ENCODE measurements at places on chromosomes 4 and X.

GRCh38 chr4:102466298-102466697, 34.9 kb upstream of the NFKB1 start:
- no peak for DNase-seq

DNA sequence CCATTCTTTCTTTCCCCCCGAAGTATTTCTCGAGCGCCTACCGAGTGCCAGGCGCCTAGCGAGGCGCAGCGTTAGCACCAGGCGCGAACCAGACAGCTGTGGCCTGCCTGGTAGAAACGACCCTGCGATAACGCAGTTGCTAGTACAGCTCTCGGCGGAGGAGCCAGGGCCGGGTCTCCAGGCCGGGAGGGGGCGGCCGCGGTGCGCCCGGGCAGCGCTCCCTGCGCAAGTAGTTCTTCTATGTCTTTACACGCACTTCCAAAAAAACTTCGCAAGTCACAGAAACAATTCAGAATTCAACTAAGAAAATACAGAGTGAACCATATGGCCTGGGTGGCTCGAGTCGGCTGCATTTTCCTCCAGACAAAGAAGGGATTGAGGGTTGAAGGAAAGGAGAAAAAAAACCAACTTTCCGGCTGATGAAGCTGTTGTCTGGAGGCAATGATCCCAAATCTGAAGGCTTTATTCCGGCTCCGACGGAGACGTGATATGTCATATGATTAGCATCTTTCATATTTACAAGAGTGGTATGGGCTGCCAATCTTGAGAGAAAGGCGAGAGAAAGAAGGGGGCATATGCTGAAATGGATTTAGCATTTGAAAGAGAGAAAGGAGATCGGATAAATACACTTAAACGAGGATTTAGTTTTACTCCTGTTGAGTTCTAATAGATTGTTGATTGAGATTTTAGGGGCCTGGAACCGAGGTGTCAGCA, 7.2 kb upstream of the NEUROG2 start:
- no peak for DNase-seq

GRCh38 chr4:33980361-33980760, 2264.0 kb downstream of the ARAP2 start:
- DNase-seq: no peak

DNA sequence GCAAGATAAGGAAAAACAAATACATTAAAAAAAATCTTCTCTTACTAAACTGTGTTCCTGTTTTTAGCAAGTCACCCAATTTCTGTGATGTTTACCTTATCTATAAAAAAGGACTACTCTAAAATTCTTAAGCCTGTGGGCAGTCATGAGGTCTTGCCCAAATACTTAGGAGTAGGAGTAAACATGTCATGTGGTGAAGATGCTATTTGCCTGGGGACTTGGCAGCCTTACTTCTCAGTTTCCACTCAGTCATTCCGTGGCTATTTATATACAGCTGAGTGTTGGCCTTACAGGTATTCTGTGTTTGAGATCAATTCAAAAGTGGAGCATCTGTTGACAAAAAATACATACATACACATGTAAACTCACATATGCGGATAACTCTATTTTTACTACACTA, 89.9 kb upstream of the TLR2 start:
- no peak for DNase-seq

GRCh38 chr4:125123570-125124109, 191.1 kb upstream of the FAT4 start:
- DNase-seq: no peak

GRCh38 chrX:74419864-74420195, 1.5 kb upstream of the SLC16A2 start:
- DNase-seq: no peak

GRCh38 chrX:46587753-46588171, 14.2 kb downstream of the CHST7 start:
- no peak for DNase-seq

DNA sequence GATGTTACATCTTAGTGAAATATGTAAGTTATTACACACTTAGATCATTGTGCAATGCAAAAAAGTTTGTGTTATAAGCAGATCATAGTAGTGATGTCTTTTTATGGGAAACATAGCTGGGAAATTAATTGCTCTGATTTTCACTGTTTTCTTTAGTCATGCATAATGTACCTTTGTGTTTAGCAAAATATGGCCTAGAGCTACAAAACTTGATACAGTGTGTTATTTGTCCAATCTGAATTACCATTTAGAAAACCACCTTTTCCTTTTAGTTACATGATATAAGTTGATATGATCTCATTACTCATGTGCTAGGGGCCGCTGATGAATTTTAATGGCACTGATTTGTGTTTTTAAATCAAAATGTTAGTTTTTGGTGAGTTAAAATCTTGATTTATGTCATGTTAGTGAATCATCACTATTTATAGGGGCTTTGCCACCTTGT, 2.0 kb downstream of the BMPR1B start:
- no peak for DNase-seq

GRCh38 chrX:149758068-149758714, 15.7 kb upstream of the HSFX1 start:
- no peak for DNase-seq

DNA sequence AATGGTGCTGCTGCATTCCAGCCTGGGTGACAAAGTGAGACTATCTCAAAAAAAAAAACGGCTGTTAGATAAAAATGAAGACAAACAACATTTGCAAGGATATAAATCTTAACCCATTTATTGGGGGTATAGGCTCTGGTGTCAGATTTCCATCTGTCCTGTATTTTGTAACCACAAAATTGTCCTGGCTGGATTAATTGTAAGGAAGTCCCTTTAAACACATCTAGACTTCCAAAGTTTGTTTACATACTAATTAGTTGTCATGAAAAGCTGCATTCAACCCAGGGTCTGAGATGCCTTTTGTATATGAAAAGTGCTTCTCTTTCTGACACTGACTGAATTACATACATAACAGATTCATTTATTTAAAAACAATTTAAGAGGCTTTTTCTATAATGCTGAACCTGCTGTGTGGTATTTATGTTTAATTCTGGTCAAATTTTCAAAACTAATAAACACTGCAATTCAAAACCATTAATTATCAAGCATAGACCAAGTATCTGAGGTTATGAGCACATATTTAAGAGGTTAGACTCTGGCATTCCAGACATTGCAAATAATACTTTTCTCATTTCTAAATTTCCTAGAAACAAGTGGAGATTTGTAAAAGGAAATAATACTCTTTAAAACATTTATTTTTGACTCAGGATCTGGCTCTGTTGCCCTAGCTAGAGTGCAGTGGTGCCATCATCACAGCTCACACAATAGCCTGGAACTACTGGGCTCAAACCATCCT, 17.5 kb upstream of the UGDH start:
- no peak for DNase-seq

DNA sequence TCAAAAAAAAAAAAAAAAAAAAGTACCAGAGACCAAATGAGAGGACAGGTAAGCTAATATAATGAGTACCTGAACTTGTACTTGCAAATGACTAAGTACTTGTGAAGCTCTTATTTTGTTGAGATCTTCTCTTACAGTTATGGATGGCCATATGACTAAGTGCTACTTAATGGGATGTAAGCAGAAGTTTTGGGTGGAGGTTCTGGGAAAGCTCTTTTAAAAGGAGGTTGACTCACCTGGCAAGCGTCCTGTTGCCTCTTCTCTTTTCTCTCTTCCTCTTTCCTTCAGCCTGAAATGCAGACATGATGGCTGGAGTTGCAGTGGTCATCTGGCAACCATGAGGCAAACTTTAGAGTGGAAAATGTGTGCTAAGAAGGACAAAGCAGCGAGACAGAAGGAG, 36.9 kb upstream of the MED14 start:
- DNase-seq: no peak

DNA sequence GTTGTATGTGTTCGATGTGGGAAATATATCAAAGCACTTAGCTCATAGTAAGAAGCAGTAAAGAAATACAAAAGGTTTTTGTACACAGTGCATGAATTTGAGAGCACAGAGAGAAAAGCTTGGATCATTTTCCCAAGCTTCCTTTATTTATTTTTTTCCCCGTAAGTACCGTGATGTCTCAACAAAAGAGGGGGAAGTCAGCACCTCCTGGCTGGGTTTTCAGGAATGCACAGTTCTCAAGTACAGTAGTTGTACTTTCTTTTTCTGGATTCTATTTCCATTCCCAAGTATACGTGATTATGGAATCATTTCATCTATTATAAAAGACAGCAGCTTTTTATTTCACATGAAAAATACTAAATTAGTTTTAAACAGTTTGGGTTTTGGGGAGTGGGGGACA, 171.5 kb upstream of the EDNRA start:
- no peak for DNase-seq

- no peak for DNase-seq
Measured at GRCh38 chr4:11720292-11720691, 291.6 kb upstream of the HS3ST1 start.

DNA sequence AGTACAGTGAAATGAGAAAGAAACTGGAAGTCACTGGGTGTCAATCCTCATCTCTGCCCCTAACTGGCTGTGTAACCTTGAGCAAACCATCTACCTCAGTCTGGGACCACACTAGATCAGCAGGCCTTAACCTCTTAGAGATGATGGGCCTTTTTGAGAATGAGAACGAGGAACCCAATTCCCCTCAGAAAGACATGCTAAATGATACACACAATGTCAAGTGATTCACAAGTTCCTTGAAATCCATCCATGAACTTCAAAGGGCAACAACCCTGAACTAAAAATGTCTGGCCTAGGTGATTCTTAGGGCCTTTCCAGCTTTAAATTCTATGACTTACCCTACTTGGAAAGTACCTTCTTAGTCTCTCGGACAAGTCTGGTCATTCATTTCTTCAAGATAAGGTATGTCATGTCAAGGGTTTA, 47.4 kb downstream of the ACSL4 start:
- no peak for DNase-seq

DNA sequence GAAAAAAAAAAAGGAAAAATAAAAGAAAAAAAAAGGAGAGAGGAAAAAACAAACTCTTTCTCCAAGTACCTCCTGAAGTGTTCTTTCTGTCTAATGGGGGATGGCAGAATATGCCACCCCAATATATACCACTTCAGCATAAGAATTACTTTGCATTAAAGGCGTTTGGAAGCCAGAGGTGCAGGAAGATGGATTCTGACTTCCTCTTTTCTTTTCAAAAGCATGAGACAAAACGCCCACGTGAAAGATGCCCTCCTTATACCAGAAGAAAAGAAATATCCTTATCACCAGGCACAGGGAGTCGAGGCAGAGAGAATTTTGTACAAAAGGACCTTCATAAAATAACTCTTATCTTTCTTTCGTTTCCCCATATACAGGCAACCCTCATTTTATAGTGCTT, 40.9 kb downstream of the COX18 start:
- no peak for DNase-seq

DNA sequence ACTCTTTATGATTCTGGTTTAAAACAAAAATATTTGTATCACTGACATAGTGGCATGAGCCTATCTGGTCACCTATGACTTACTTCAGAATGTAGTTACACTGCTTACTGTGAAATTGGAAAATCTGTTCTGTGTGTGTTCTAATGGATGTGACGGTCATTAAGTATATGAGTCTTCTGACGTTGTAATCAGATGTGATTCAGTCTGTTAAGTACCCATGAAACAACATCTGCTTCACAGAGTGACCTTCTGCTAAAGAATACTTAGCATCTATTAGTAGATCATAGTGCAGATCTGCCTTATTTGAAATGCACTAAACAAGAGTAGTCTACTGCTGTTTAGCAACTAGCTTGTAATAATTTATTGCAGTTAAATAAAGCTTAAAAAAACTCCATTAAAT, 317.1 kb downstream of the DCTD start:
- no peak for DNase-seq

DNA sequence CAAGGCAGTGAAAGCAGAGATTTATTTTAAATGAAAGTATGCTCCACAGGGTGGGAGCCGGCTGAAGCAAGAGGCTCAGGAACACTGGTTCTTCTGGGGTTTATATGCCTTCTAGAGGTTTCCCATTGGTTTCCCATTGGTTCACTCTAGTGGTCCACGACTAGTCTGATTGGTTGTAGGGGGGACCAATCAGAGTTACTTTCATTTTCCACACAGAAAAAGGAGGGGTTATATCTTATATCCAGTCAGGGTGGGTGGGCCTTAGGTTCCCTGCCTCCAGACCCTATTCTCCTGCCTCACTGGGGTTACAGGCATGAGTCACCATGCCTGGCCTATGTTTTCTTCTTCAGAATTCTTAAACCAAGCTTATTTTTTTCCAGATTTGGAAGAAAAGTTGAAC, 101.6 kb downstream of the KLHL8 start:
- DNase-seq: no peak

DNA sequence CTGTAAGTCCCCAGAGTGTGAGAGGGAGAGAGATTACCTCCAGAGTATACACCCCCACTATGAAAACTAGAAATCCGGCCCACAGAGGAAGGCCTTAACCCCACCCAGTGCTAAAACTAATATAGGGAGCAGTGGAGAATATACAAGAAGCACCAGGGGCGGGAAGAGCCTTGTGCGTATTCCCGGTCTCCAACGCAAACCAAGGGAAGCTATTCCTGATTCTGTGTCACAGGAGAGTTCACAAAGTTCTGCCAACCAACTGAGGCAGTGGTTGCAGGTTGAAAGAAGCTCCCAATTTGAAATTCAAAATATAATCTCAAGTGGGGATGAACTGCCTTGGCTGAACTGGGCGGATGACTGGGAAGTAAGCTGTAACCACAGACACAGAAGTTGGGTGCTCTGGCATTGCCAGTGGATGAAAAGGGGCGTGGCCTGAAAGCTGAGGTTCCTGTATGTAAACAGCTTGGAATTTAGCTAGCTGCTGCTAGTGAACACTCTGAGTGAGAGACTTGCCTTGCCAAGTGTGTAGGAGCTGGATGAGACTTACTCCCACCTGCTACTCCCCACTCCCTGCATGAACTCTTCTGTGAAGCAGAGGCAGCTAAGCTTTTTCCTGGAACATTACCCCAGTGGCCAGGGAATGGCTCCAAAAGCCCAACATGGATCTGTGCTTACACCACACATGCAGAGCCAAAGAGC, 32.7 kb downstream of the ELF2 start:
- DNase-seq: peak; percentile 8

- no peak for DNase-seq
Measured at GRCh38 chr4:64882311-64883086, 473.2 kb upstream of the TECRL start.

DNA sequence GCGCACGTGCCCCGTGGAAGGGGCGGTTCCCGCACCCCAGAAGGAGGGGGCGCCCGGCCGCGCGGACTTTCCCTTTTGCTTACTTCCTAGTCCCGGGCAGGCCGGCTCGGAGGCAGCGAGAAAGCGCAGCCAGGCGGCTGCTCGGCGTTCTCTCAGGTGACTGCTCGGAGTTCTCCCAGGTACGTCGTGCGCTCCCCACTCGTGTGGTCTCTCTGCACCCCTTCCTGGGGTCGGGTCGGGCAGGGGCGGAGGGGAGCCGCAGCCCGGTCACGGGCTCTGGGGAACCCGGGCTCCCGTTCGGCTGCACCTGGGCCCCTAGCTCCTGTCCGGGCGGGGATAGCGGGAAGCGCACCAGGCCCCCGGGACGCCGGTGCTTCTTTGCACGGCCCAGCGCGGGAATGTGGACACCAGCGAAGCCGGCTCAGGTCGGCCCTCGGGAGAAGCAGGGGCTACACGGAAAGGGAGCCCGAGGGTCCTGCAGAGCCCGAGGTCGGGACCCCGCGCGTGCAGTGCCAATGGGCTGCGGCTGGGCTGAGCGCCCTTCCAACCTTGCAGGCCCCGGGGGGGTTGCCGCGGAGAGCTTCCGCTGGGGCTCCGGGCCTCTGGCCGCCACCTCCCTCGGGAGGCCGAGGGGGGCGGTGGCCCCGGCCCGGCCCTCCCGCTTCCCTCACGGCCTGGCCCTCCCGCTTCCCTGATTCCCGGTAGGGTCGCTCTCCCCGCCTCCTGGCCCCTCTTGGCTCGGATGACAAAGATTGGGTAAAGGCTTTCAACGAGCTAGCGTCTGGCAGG, at the start of gene TLR2:
TLR2 (plus strand) TSS at position 99 of the 789 bp plus-strand sequence. CDS start 18,628 bp downstream, outside the sequence.
- DNase-seq: no peak
